Stimulated activated CD8-positive, alpha-beta memory T cell treated with anti-CD3 and anti-CD28 coated beads, Interleukin-12 subunit alpha, Interleukin-12 subunit beta, amount 100 ng/mL, for 1 hour (primary cell): ENCODE measurements at places on chromosomes 16 and 17.
A peak's percentile ranks its signal among the peaks of the same experiment; 100 is the strongest.

- DNase-seq = no peak
These were observed 1.0 kb upstream of the ENDOV start for GRCh38 chr17:80413771-80414507.

DNA sequence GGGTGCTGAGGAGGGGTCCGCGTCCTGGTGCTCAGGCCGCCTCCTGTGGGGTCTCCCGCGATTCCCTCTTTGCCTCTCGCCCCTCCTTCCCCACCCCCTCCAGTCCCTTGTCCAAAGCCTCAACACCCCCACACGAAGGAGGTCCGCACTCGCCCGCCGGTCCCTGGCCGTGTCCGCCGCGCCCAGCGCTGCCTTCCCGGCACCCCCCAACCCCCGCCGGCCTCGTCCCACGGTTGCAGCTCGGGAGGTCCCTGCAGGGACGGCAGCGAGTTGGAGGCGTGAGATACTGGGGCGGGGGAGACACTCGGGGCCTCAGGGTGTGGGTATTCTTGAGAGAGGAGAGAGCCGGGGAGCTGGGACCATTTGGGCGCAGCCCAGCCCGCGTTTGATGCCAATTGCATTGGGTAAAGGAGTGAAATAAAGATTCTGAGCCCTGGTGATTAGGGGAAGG is 468 bp downstream of the FLYWCH2 start:
- no peak for DNase-seq

GRCh38 chr17:30368912-30369720 is 9.6 kb upstream of the CPD start:
- DNase-seq = no peak

DNA sequence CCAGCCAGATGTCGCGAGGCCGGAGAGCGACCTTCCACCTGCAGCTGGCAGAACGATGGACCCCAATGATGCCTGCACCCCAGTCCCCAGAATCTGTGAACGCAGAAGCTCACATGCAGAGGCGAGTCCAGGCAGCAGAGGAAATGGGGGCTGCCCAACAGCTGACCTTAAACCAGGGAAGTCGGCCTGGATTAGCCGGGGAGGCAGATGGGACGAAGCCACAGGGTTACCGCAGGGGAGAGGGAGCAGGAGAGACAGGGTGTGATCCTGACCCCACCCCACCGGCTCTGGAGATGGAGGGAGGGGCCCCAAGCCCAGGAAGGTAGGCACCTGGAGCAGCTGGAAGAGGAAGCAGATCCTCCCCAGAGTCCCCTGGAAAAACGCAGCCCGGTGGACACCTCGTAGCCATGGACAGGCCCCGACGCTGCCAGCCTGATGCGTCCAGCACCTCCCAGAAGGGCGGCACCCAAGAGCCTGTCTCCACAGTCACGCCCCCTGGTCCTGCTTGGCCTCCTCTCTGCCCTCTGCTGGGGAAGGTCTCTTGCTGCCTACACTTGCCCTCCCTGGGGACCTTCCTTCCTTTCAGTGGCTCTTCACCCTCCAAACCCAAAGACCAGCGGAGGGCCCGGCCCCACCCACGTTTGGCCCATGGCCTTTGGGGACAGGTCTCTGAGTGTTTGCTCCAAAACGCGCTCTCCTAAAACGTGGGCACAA is 37.3 kb downstream of the PIEZO1 start:
- no peak for DNase-seq

GRCh38 chr17:61519754-61520440 is 67.7 kb downstream of the TBX4 start:
- DNase-seq = no peak

- no peak for DNase-seq
These were observed 32.4 kb downstream of the HAPSTR1 start for GRCh38 chr16:9123871-9124270.

- no peak for DNase-seq
These were observed 1.2 kb upstream of the GNG13 start for GRCh38 chr16:801584-802363.

GRCh38 chr17:62965174-62965685 is 805 bp upstream of the TANC2 start:
- DNase-seq = peak; percentile 4

- no peak for DNase-seq
These were observed 53.2 kb downstream of the BANP start for GRCh38 chr16:88004391-88004790.

GRCh38 chr16:72371307-72372086 is 199.5 kb upstream of the PMFBP1 start:
- DNase-seq = no peak

GRCh38 chr17:50424246-50424995 is 1.6 kb upstream of the ACSF2 start:
- DNase-seq = no peak

GRCh38 chr17:74239172-74239571 is 25.8 kb downstream of the TTYH2 start:
- no peak for DNase-seq

GRCh38 chr17:67266496-67266895 is 21.5 kb upstream of the HELZ start:
- DNase-seq = no peak

- no peak for DNase-seq
These were observed 69.4 kb upstream of the NKD1 start for GRCh38 chr16:50478773-50479149.

DNA sequence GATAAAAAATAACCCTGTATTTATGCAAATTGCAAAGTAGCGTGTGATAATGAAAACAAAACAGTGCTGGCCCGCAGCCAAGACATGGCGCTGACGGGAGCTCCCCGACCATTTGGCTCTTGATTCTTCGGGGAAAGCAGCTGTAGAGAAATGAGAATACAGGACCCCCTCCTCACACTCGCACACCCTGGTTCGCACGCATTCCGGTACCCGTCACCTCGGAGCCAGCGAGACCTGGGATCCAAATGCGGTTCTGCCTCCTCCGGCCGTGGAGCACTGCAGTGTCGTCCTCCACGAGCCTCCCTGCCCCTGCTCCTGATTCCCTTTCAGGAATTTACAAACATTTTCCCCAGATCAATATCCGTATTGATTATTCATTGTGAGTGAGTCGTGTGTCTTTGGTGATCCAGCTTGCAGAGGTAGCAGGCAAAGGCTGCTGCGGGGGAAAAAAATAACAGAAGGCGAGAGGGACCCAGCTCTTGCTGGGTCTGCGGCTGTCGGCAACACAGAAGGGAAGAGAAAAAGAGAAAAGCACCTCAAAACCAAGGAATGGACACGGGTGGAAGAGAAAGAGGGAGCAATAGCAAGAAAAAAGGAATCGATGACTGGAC is 184.1 kb upstream of the ZFHX3 start:
- no peak for DNase-seq

GRCh38 chr16:66473051-66473571 is 46.0 kb downstream of the BEAN1 start:
- DNase-seq = no peak

- no peak for DNase-seq
These were observed 253.6 kb downstream of the C16orf95 start for GRCh38 chr16:87063543-87063942.

GRCh38 chr16:3759736-3760135 is 42.4 kb upstream of the TRAP1 start:
- DNase-seq = no peak

GRCh38 chr17:55448681-55449080 is 27.0 kb upstream of the MMD start:
- no peak for DNase-seq

DNA sequence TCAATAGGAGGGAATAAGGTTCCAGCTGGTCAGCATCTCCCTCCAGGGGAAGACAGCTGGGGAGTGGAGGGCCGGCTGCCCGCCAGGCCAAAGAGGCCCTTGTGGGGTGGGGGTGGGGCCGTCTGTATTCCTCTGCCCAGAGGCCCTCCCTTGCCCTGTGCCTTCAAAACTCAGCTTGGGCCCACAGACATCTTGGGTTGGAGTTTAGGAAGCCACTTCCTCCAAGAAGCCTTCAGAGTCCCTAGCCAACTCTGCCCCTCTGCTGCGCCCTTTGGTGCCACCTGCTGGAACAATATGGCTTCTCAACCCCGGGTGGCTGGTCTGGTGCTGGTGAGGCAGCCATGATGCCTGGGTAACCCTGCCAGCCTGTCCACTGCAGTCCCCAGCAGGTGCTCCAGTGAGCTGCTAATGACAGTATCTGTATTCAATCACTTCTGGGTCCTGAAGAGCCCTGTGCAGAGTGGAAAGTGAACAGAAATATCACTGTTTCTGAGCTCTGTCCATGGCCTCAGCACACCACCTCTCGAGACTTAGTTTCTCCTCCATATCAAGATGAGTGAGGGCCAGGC is 16.7 kb downstream of the HSD11B2 start:
- DNase-seq = peak; percentile 6

- peak; percentile 7 for DNase-seq
These were observed 51.8 kb downstream of the CA10 start for GRCh38 chr17:52106638-52107261.

DNA sequence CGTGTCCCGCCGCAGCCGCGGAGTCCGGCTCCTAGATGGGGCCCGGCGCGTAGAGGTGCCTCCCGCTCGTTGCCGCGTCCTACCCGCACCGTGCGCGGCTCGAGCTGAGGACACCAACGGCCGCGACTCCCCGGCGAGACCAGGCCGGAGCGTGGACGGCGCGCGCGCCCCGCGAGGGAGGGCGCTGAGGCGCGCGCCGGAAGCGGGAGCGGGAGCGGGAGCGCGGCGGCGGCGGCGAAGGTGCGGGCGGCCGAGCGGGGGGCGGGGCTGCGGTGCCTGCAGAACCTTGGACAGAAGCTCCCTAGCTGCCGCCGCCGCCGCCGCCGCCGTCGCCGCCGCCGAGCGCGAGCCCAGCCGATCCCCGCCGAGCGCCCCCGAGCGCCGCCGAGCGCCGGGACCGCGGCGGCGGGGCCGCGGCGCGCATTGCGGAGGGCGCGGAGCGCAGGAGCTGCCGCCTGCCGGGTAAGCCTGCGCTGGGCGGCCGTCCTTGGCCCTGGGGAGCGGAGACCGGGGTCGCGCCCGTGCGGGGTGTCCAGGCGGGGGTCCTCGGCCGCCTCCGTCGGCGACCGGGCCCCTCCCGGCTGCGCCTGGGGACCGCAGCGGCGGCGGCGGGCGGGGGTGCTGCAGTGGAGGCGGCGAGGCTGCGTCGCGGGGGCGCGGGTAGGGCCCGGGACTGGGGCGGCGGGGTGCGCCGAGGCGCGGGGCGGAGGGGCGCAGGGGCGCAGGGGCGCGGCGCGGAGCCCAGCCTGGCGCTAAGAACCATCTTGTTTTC is at the start of gene CDK5R1:
CDK5R1 (plus strand) TSS at position 293 of the 772 bp plus-strand sequence. CDS start 628 bp downstream, outside the sequence.
- DNase-seq = peak; percentile 33

GRCh38 chr17:28937044-28937729 is 14.1 kb downstream of the PHF12 start:
- no peak for DNase-seq

DNA sequence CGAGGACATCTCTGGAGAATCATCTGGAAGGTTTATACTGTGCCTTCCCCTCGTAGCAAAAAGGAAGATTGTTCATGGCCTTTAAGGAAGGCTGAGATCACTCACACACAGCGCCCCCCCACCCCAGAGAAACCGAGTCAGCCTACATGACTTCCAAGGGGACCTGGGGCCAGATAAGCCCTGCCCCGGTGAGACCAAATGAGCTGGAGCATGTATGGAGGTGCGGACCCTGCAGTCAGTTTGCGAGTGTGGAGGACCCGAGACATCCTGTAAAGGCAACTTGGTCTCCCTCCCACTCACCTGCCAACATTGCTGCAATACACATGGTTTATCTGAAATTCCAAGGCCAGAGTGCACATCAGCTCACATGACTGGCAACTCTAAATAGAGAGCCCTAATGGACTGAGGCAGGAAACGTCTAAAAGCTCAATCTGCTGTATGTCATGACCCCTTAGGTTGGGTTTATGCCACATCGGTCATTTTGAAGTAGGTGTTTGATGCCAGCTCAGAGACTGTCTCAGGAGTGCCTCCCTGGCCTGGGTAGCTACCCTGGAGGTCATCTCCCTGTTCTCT is 233.6 kb downstream of the CPPED1 start:
- no peak for DNase-seq

DNA sequence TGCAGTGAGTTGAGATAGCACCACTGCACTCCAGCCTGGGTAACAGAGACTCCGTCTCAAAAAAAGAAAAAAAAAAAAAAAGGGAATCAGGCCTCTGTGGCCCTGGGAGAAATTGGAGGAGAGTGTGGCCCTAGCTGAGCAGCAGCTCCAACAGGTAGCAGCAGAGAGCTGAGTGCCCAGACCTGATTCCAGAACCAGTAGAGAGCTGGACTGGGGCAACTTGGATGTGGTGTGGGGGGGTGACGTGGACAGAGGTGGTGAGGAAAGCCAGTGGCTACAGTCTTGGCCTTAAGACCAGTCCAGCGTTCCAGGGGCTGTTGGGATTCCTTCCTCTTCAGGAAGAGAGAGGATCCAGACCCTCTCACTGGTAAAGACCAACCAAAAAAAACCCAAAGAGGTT is 1.7 kb downstream of the HSPB9 start:
- DNase-seq = no peak

DNA sequence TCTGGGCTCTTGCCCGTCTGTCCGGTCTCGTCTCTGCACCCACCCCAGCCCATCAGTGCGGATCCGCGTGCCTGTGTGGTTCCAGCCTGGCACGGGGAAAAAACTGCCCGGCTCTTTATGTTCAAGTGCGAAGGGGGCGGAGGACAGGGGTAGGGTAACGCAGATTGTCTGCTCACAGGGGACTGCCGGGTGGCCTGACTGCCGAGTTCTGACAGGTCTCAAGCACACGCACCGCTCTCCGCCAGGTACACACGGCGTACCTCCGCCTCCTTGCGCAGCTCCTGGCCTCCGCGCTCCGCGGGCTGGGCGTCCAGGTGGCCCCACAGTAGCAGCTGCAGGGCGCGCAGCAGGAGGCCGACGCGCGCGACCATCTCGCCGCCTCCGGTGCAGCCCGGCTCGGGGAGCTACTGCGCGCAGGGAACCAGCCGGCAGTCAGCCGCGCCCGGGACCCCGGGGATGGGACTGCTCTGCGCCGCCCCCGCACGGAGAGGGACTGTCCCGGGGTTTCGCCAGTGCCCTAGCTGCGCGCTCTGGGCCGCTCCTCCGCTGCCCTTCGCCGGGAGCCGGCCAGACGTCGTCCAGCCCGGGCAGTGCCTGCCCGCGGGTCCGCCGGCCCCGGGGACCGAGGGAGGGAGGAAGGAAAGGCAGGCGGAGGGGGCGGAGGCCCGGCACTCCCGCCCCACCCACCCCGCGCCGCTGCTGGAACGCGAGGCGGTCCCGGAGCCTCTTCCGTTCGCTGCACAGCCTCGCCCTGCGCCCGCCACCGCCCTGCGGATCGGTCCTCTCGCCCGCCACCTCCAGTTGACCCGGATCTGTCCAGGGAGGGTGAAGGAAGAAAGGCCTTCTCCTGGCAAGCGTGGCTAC is at the start of gene MMP28:
MMP28 (minus strand) TSS at position 635 of the 864 bp plus-strand sequence; CDS start at position 371, 264 bp downstream.
- no peak for DNase-seq

GRCh38 chr16:31718998-31719397 is 154.6 kb upstream of the ZNF267 start:
- no peak for DNase-seq

- no peak for DNase-seq
These were observed 870 bp upstream of the ITGA3 start for GRCh38 chr17:50055055-50055425.

GRCh38 chr17:66829883-66830282 is 5.0 kb upstream of the CACNG5 start:
- no peak for DNase-seq

GRCh38 chr16:53018834-53019416 is 33.8 kb downstream of the CHD9NB start:
- no peak for DNase-seq
